ENCODE measurements at places on chromosomes 1 and 21. TPM values are rescaled to one million over a fixed set of nuclear protein-coding genes. Genes with fewer than 3 reads are reported as not detected.

DNA sequence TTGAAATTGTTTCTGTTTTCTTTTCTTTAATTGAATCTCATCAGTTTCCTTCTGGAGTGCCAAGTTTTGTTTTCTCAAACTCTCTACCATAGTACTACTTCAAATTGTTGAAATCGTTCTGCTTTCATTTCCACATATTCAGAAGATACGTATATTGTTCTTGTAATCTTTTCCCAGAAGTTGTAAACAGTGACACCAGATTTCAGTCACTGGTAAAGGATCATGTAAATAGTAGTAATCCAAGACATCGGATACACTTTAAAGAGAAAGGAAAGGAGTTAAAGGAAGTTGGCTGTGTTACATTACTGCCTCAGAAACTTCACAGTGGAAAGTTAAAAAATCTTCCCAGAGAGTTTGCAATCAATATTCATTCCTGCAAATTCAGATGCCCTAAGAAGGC lies 67.5 kb downstream of the RGL1 start:
- DNase-seq: no peak

The EPHB2 gene
- 4.9 TPM for polyA plus RNA-seq

DNA sequence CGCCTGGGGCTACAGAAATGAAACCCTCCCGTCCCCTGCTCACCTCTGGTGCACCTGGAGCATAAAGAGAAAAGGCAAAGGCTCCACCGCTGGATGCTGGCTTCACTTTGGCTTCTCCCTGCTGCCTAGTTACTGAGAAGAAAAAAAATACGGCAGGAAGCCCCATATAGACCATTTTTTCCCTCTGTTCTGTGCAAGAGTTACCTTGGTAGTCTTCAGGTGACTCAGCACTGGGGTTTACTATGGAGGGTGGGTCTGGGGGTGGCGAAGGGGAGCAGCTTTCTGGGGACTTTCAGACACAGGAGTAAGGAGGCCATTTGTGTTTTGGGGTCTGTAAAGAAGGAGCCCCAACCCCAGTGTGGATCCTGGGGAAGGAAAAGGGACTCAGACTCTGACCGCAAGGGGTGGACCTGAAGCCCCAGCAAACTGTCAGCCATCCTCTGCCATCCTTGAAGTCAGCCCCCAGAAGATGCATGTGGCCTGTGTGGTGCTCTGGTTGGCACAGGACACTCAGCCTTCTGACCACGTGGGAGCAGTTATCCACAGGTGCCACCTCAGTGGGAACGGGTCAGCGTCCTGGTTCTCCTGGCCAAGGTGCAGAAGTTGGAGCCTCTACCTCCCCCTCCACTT lies 25.9 kb upstream of the EPS8L3 start:
- DNase-seq: no peak

- DNase-seq: no peak
Observed at GRCh38 chr1:24693827-24694379, 50.8 kb downstream of the SRRM1 start.

DNA sequence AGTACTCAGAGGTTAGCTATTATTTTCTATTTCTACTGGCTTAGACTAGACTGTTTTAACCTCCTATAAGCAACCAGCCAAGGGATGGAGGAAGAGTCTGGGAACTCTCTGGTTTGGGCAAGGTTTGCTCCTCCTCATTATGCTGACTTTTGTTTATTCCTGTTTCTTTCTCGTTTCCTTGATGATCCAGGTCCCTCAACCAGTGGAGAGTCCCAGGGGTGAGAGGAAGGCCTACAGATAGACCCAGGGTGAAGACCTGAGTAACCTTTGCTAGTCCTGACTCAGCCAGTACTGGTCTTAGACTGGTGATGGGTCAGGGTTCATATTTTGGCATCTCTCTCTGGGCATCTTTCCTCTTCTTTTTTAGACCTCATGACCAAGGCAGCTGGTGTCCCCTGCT lies 5.4 kb downstream of the TUFT1 start:
- no peak for DNase-seq
